ENCODE measurements at places on chromosomes 5 and 9. TPM values are rescaled to one million over a fixed set of nuclear protein-coding genes. Genes with fewer than 3 reads are reported as not detected.

- DNase-seq: no peak
Observed at GRCh38 chr5:142466195-142466971, 141.6 kb upstream of the SPRY4 start.

DNA sequence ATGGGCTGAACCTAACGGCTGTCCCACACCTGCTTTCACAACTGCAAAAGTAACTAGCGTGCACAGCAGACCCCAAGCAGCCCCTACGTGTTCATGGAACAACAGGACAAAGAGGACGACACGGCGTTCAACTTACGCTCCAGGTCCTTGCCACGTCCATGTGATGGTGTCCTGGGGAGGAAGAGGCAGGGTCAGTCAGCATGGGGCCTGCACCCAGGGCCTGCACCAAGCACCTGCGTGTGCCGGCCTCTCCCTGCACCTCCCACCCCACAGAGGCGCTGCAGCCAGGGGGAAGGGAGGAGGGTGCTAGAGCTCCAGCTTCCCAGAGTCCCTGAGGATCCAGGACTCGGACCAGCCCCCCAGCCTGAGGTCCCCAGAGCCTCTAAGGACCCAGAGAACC is 35.6 kb upstream of the SLC6A3 start:
- no peak for DNase-seq

STC2 gene
- 1.2 TPM for total RNA-seq

GRCh38 chr5:91373600-91373999 is 9.5 kb downstream of the ARRDC3 start:
- DNase-seq: no peak

- DNase-seq: no peak
Observed at GRCh38 chr5:87195104-87195591, 72.5 kb upstream of the RASA1 start.

GHR gene
- total RNA-seq: not detected

- DNase-seq: no peak
Observed at GRCh38 chr5:72107131-72107900, at the start of gene MAP1B. Gene MAP1B, plus strand, starts transcription at chr5:72107475. Its CDS starts 57 bp downstream, at chr5:72107532.

- DNase-seq: no peak
Observed at GRCh38 chr5:116810951-116811350, 236.3 kb upstream of the SEMA6A start.

LEAP2 gene
- total RNA-seq: 4.7 TPM

SAPCD2 gene
- total RNA-seq: 0.53 TPM

DNA sequence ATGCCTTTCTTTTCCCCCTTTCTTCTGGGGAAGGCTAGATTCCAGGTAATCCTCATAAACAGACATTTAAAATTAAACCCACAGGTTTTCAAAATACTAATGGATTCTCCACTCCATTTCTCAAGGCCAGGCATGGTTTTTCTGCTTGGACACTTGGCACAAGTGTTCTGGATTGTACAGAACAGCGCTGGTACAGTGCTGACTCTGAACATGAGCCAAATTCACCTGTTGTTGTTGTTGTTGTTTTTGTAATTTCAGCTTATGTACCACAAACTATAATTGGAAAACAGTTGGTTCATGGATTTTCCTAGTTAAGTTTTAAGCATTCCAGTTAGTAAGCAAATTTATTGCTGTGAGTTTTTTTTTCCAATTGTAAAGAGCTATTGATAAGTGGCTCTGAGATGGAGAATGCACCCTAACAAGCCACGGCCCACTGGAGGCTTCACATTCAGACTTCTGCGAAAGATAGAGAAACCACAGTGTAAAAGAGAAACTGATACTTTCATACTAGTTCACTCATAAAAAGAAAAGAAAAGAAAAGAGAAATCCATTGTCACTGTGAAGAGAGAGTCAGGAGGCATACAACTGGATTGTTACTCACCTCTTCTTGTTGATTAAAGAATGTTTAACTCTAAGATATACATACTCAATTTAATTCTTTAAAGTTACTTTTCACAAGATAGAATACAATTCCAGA is 16.2 kb upstream of the ITGA1 start:
- peak; percentile 15 for DNase-seq

AHRR gene
- total RNA-seq: 3.4 TPM

DNA sequence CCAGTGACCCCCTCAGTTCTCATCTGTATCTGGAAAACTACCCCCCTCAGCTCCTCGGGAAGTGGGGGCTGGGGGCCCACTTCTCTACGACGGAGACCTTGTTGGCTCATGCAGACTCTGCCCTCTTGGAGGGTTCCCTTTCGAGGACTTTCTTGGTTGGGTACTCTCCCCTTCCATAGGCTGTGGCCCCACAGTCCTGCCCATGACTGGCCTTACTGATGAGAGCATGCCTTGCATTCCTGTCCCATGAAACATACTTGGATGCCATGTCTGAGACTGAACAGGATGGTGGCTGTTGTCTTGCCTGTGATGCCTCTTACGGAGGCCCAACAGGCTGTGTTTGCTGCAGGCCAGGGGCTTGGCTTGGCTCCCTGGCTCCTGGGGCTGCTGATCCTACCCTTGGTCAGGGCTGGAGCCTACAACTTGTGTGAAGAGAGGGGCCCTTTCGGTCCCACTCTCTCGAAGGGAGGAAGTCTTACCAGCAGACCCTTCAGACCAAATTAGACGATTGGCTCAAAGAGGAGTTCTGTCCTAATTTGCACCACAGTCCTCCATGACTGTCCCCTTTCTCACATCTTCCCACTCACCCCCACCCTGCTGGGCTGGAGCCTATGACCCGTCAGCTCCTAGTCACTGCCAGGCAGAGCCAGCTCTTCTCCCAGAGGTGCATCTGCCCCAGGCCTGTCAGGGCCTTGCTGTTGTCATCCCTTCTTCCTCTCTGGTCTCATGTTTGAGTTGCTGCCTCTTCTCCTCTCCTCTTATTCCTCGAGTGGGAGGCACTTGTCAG is 109.9 kb downstream of the CACNA1B start:
- no peak for DNase-seq

- no peak for DNase-seq
Observed at GRCh38 chr5:151430731-151431130, 16.7 kb upstream of the SLC36A1 start.

Data from T-cell (primary cell).